ENCODE measurements at places on chromosomes 16 and 17.

GRCh38 chr17:11094331-11094730 is 146.7 kb upstream of the SHISA6 start:
- DNase-seq: no peak

DNA sequence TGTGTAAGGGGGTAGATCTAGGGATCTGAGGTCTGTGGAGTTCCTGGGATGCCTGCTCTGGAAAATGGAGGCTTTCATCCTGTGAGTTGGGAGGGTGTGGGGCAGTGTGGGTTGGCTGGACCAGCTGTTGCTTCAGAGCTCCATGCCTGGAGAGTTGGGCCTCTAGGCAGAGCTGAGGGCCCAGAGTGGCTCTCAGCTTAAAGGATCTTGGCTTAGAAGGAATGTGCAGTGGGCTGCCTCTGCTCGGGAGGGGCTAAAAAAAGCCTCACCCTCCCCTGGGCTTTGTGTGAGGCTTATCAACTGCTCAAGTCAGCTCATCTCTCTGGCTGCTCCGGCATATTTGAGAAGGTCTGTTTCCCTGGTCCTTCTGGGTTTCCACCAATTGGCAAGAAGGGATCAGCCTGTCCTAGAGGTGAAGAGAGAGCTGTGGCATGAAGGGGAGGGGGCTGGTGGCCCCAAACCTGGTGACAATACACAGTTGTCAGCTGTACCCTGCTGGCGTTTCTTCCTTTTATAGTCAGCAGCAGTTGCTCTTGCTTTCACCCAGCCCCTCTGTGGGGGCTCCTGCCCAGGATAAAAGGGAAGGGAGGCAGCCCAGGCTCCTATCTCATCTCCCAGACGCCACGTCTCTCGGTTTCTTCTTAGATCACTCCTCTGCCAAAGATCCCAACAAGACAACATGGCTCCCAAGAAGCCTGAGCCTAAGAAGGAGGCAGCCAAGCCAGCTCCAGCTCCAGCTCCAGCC is at the start of gene MYL4:
Gene MYL4 (plus strand): TSS at position 605 of the 745 bp plus-strand sequence. CDS start 75 bp downstream, at position 680.
- no peak for DNase-seq

DNA sequence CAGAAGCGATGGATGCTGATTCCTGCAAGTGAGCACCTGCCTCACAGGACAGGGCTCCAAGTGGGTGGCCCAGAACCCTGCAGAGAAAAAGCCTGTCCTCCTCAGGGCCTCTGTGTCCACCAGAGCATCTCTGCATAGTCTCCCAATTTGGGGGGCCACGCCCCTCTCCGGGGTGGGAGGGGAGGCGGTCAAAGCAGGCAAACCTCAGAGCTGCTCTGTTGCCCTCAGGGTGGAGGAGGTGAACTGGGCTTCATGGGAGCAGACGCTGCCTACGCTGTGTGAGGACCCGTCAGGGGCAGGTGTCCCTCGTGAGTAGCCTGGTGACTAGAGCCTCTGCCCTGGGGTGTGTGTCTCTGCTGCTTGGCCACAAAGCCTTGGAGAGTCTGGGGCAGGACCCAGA is 19.3 kb downstream of the TRPV2 start:
- no peak for DNase-seq

- no peak for DNase-seq
Measured at GRCh38 chr17:12964162-12964561, 53.7 kb downstream of the ELAC2 start.

DNA sequence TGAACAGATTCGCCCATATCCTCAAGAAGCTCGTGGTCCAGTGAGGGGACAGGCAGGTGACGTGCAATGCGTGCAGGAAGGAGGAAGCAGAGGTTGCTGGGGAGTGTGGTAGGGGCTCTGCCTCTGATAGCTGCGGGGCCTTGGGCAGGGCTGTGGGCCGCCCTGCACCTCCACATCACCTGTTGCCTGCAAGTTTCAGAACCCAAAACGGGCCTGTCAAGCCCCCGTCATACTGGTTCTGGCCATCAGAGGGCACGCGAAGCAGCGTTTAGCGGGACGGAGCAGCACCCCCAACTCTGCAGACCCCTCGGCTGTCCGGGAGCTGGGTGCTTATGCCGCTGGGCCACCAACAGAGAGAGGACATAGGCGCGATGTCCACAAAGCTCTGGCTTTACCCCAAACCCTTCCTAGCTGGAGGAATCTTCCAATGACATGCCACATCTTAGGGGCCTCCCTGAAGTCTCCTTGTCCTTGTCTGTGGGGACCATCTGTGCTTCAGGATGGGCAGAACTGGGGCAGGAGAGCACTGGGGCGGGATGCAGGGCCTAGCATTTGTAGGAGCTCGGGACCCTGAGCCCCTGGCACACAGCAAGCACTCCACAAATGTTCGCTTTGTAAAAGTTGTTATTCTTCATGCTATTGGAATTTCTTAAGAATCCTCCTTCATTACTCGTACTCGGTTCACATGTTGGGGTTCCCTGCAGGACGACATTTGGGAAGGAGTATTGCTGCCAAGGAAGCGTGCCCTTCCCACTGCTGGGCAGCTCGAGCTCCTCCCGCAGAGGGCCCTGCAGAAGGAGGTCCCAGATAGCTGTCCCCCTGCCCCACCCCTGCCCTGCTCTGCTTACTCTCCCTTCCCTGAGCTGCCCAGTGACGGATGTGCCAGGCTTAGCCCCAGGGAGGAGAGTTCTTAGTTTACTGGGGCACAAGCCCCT is 64.3 kb downstream of the CNGB1 start:
- no peak for DNase-seq

DNA sequence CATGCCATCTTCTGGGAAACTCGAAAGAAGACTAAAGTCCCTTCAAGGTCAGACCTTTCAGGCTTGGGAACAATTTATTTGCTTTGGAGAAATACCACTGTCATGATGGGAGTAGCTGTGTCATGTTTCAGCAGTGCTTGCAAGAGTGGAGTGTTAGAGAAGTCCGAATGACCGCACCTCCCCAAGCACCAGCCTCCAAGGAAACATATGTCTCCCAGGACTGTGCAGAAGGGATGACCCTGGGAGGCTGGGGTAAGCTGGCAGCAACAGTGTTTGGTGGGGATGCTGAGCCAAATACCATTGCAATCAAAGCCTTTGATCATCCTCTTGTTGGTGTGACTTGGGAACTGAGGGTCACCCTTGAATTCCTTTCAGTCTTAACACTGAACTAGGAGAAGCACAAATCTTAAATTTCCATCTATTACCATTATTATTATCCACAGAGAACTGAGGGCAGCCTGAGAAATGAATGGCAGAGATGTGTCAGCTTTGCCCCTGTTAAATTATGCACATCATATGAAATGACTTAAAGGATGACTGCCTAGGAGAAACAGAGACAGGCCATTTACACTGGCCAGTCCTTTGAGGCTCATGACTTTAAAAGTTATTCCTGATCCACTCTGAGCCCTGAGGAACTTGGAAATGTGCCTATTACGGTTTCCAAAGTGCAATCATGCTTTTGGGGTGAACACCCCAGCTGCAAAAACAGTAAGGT is 244.9 kb downstream of the CA10 start:
- DNase-seq: no peak

DNA sequence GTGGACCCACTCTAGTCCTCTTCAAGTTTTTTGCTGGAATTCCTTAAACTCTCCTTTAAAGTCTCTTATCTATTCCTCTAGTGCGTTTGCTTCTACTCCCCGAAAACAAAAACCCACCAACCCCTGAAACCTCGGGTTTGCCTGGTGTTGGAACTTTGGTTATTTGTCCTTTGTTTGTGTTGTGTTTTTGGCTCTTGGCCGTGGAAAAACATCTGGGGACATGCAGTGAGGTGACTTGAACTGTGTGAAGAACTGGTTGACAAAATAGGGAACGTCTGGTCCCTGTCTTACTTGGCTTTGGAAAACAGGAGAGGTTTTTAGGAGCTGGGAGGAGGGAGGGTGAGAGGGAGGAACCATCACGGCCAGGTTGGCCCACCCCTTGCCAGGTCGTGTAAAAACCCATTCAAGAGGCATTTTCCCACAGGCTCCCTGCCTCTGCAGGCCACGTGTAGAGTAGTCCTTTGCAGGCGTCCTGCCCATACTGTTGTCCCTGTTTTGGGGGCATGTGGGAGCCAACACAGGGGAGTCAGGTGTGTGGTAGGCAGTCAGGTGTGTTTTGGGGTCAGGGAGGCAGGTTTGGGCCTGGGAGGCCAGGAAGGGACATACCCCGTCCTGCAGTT is 169.3 kb downstream of the RAB11FIP4 start:
- DNase-seq: no peak

DNA sequence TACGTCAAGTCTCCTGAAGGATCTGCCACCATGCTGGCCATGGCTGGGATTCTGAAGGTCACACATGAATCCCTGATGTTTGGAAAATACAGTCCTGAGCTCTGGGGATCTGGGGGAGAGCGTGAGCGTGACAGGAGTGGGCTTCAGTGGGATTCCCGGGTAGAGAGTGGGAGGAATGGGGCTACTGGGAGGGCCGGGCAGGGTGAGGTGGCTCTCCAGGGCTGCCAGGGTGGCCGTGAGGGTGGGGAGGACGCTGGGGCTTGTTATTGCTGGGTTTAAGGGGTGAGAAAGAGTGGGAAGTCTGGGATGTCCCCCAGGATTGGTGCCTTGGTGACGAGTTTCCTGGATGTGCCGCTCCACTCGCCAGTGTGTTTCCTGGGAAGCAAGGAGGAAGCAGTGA is 31.3 kb downstream of the FOXL1 start:
- DNase-seq: no peak

DNA sequence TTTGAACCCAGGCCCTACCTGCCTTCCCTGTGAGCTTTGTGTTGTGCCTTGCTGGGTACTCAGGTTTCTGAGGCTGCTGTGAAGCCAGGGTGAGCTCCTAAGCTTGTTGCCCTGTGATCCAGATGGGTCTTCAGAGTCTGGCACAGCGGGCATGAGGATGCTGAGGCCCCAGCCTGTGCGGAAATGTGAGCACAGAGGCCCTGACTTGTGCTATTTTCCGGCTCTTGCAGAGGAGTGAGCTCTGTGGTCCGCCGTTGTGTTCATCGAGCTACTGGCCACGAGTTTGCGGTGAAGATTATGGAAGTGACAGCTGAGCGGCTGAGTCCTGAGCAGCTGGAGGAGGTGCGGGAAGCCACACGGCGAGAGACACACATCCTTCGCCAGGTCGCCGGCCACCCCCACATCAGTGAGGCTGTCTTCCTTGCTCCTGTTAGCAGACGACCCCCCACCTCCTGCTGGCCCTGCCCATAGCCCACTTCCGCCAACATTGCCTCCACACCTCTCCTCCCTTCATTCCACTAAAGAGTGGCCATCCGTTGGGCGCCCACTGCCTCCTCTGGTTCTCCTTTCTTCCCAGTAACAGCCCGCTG is 2.7 kb downstream of the PHKG2 start:
- no peak for DNase-seq

- no peak for DNase-seq
Measured at GRCh38 chr16:23704772-23705516, 8.1 kb downstream of the ERN2 start.

DNA sequence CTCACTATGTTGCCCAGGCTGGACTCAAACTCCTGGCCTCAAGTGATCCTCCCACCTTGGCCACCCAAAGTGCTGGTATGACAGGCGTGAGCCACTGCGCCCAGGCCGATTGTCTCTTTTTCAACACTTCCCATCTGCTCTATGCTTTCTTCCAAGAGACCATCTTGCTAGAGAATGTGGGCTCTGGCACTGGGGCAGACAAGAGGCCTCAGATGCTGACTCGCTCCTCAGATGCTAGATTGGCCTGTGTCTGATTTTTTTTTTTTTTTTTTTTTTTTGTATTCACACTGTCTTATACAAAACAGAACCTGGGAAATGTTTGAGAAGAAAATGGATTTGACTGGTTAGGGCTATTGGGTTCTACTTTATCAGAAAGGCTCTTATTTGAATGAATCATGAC is 58.2 kb downstream of the CYB5D2 start:
- DNase-seq: no peak

- DNase-seq: no peak
Measured at GRCh38 chr17:78774453-78774852, 7.6 kb downstream of the CYTH1 start.

DNA sequence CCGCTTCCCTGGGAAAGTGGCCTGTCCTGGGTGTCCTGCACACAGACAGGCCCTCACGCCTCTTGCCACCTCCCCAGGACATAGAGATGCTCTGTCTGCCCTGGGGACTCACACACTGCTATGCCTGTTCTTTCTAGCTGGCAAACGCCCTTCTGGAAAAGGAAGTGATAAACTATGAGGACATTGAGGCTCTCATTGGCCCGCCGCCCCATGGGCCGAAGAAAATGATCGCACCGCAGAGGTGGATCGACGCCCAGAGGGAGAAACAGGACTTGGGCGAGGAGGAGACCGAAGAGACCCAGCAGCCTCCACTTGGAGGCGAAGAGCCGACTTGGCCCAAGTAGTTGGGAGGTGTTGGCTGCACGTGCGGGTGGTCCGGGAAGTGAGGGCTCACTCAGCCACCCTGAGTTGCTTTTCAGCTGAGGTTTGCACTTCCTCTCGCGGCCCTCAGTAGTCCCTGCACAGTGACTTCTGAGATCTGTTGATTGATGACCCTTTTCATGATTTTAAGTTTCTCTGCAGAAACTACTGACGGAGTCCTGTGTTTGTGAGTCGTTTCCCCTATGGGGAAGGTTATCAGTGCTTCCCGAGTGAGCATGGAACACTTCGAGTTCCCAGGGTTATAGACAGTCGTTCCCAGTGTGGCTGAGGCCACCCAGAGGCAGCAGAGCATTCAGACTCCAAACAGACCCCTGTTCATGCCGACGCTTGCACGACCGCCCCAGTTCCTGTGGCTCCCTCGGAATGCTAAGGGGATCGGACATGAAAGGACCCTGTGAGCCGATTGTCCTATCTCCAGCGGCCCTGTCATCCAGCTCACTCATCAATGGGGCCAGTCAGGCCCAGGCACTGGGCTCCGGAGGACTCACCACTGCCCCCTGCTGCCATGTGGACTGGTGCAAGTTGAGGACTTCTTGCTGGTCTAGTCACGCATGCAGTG is 3.5 kb upstream of the RPL13 start:
- DNase-seq: peak; percentile 62

DNA sequence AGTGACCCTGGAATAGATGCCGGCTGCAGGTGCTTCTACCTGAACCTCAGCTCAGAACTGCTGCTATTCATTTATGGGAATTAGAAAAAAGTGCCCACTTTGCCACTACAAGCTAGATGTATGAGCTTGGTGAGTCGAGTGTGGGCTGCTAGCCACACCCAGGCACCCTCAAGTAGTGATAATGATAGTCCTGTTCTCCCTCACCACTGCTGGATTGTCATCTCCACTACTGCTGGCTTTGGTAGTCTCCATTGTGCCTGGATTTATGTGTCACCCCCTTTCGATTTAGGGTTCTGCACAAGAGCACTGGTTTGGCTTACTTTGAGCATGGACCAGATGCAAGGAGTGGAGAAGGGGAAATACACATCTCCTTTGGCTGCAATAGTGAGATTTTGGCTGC is 73.0 kb upstream of the N4BP1 start:
- no peak for DNase-seq

DNA sequence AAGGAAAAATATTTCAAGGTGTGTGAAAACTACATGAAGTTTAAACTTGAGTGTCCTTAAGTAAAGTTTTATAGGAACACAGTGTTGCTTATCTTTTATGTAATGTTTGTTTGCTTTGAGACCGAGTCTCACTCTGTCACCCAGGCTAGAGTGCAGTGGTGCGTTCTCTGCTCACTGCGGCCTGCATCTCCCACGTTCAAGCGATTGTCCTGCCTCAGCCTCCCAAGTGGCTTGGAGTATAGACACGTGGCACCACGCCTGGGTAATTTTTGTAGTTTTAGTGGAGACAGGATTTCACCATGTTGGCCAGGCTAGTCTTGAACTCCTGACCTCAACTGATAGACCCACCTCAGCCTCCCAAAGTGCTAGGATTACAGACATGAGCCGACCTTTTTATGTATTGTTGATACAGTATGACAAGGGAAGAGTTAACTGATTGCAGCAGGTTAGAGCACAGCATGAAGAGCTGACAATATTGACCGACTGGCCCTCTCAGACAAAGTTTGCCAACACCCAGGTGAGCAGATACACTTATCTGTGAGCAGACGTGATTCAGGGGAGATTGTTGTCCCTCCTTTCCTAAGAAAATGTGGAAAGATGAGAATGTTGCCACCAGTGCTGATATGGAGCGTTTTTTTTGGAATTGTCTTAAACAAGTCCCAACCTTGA is 373.7 kb downstream of the WWOX start:
- DNase-seq: no peak

All from NCI-H526 (cell line).